SJCRH30 (cell line): ENCODE measurements at places on chromosomes 6 and 20. TPM values are rescaled to one million over a fixed set of nuclear protein-coding genes. Genes with fewer than 3 reads are reported as not detected.
A peak's percentile ranks its signal among the peaks of the same experiment; 100 is the strongest.

Gene FILIP1
- total RNA-seq = 0.08 TPM in 2 replicates

- DNase-seq = no peak
Observed at GRCh38 chr20:16916165-16916564, 168.0 kb downstream of the OTOR start.

Gene DSP
- not detected in 2 replicates for total RNA-seq

DNA sequence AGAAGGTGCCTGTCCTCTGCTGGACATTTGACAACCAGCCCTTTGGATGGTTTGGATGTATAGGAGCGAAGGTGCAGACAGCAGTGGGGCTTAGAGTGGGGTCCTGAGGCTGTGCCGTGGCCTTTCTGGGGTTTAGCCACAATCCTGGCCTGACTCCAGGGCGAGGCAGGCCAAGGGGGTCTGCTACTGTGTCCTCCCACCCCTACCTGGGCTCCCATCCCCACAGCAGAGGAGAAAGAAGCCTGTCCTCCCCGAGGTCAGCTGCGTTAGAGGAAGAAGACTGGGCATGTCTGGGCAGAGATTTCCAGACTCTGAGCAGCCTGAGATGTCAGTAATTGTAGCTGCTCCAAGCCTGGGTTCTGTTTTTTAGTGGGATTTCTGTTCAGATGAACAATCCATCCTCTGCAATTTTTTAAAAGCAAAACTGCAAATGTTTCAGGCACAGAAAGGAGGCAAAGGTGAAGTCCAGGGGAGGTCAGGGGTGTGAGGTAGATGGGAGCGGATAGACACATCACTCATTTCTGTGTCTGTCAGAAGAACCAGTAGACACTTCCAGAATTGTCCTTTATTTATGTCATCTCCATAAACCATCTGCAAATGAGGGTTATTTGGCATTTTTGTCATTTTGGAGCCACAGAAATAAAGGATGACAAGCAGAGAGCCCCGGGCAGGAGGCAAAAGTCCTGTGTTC, 1.3 kb upstream of the CDKN1A start:
- peak; percentile 37 for DNase-seq

DNA sequence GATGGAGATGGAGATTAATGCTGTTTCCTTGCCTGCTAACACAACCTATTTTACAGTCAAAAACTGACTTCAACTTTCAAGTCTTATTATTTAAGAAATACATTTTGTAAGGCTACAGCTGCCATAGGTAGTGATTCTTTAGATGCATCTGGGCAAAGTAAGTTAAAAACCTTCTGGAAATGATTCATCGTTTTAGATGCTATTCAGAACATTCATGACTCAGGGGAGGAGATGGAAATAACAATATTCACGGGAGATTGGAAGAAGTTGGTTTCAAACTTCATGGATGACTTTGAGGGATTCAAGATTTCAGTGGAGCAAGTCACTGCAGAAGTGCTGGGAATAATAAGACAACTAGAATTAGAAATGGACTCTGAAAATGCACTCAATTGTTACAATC, 174.9 kb upstream of the GGTLC1 start:
- DNase-seq = no peak

DNA sequence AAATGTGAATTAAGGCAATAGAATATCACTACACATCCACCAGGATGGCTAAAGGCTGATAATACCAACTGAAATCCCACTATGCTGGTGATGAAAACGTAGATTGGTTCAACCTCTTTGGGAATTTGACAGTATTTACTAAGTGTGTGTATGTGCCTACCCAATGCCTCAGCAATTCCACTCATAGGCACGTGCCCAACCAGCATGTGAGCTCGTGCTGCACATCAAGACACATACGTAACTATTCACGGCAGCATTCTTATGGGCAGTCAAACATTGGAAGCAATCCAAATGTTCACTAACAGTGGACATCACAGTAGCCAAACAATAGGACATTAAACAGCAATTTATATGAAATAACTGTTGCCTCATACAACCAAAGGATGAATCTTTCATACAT, 15.7 kb upstream of the AFDN start:
- no peak for DNase-seq

Gene CLIC5
- total RNA-seq = 0.05 and 0.06 TPM in 2 replicates

DNA sequence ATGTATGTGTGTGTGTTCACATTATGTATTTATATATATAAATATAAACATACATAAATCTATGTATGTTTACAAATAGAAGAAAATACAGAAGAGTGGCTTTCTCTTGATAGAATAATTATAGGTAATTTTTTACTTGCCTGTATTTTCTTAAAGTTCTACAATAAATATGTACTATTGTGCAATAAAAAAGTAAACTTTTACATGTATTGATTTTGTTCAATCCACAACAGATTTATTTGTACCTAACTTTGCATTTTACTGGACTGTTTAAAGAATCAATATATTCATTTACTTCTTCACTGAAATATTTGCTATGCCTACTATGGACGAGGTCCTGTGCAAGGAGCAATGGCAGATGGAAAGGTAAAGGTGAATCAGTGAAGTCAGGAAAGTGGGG, 14.0 kb upstream of the TAB2 start:
- no peak for DNase-seq

DNA sequence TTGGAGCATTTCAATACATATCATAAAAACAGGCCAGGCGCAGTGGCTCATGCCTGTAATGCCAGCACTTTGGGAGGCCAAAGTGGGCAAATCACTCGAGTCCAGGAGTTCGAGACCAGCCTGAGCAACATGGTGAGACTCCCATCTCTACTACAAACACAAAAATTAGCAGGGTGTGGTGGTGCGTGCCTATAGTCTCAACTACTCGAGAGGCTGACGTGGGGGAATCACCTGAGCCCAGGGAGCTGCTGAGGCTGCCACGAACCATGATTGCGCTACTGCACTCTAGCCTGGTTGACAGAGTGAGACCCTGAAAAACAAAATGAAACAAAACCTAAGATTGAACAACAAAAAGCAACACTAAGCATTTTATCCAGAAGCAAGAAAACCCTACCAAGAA, 47.2 kb downstream of the BACH2 start:
- no peak for DNase-seq

- DNase-seq = no peak
Observed at GRCh38 chr6:161354276-161354840, 80.5 kb upstream of the AGPAT4 start.

DNA sequence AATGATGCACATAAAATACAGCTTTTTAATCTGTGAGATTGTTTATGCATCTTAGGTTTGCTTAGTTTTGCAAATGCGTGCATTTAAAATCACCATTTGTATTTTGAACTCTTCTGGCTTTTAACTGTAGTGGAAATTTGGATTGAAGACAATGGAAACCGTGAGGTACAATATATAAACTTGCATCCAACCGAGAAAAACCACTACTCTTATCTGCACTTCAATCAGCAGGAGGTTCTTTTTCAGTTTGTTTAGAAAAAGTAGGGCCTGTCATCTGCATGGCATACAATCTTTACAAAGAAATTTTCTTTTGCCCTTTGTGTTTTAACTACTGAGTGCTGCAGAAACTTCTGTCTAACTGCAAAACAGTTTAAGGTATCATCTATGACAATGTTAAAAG, 132.8 kb downstream of the LAMA2 start:
- DNase-seq = no peak

GRCh38 chr6:29656157-29656556, 735 bp upstream of the MOG start:
- no peak for DNase-seq

DNA sequence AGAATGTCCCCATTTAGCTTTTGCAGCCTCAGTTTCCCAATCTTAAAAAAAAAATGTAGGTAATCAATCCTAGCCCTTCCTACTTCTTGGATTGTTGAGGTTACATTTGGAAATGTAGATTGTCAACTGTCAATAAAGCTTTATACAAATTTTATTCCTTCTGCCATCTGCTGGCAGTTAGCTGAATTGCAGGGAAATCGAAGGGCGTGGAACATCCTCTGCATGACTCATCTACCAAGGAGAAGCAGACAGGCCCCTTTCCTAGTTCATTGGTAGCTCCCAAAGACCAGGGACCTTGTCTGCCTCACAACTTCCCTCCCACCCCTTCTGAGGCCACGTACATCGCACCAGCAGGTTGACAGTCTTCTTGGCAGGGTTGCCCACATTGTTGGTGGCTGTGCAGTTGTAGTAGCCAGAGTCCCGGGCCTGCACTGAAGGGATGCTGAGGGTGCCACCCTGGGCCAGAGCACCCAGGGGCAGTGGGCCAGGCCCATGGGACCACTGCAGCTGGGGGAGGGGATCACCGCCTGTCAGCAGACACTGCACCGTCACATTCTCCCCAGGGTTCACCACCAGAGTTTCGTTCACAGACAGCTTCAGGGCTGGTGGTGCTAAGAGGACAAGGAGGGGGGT, 43.6 kb downstream of the MDGA1 start:
- DNase-seq = peak; percentile 61

DNA sequence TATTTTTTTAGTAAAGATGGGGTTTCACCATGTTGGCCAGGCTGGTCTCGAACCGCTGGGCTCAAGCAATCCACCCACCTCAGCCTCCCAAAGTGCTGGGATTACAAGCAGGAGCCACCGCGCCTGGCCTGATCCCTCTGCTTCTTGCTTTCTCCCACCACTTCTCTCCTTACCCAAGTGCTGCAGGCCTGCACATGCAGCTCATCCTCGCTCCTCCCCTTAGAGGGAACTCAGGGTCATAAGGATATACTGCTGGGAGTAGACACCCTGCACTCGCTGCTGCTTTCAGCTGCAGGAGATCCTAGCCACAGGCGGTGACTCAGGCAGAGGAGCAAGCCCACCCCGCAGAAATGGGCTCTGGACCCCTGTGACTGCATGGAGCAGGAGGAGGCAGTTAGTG, 40.0 kb upstream of the FANCE start:
- no peak for DNase-seq

Gene TNFRSF21
- total RNA-seq = 23.0 and 25.1 TPM in 2 replicates

DNA sequence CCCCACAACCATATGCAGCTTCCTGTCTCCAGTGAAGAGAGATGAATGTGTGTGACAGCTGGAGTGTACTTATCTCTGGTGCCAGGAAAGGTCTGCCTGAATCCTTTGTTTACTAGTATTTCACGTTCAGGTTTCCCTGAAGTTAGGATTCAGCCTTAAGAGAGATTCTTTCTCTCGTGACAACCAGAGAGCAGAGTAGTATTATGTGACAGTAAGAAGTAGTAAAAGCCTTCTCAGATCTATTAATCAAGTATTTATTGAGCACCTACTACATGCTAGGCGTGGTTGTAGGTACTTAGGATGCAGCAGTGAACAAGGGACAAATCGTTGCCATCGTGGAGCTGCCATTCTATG, 949 bp downstream of the KIFC1 start:
- peak; percentile 59 for DNase-seq

Gene SNPH
- total RNA-seq = 2.9 and 3.0 TPM in 2 replicates

DNA sequence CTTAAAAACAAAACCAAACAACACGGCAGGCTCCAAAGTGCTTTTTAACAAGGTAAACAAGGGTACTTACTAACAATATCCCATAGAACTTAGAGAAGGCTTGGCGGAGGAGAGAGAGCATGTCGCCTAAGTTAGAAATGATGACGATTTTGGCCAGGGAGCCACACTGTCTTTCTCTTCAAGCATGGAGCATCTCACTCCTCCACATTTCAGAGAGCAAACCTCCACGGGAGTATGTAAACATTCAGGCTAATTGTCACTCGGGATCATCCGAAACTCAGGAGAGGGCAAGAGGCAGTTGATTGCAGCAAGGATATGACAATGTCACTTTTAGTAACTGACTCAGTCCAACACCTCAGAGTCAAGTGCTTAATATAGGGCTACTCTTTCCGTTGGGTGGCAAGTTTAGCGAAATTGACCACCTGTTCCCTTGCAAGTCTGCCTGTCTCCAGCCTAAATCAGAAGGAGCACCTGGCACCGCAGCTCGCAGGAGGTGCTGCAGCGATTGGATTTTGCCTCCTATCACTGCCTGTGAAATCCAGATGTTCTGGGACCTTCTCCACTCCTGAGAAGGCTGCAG, 65.8 kb upstream of the RPS6KA2 start:
- DNase-seq = no peak

Gene ASIP
- total RNA-seq = not detected in 2 replicates

Gene SRSF12
- total RNA-seq = 8.3 and 10.0 TPM in 2 replicates

Gene TUBB2B
- 54.1 and 57.9 TPM in 2 replicates for total RNA-seq

DNA sequence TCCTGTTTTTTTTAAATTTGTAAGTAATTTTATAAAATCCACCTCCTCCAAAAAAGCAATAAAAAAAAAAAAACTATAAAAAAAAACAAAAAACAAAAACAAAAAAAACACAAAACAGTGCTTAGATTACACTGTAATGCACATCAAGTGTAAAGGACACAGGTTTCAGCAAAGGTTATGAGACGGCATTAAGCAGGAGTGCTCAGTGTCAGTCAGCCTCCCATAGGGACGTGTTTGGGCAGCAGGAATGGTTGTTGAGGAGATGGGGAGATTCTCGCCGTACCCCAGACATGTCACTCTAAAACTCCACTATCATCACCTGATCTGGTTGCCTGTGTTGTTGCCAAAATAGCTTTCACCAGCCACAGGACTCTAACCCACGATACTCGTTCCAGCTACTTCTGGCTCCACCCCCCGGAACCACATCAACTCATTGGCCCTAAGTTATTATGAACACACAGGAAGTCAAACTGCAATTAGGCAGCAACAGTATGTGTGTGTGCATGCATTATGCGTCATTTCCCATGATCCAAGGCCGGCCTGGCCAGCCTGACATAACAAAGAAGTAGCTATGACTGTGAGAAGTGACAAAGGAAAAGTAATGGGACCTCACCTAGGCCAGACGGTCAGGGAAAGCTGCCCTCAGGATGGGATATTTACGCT, 28.7 kb downstream of the ECT2L start:
- no peak for DNase-seq

DNA sequence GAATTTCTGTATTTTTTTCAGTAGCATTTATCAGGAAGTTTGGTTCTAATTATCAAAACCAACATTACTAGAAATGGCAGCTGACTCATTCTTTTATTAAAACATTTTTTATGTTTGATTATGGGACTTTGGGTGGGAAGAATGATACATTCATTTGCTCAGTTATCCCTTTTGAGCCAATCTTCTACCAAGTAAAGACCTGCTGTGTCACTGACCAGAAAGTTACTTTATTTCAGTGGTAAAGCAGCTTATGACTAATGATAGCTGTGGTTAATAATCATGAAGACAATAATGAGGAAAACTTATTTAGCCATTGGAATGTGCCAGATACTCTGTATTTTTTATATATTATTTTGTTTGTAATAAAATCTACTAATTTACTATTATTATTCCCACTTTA, 142.3 kb downstream of the FARS2 start:
- DNase-seq = no peak

GRCh38 chr6:29763491-29764289, 40.5 kb downstream of the HLA-F start:
- no peak for DNase-seq
